Stimulated activated CD8-positive, alpha-beta memory T cell treated with anti-CD3 and anti-CD28 coated beads, Interleukin-4, amount 100 ng/mL, for 4 hours (primary cell): ENCODE measurements at places on chromosomes 4 and X.

GRCh38 chrX:71542411-71542810, 9.5 kb downstream of the OGT start:
- no peak for DNase-seq

- DNase-seq: no peak
These were observed 15.5 kb downstream of the SUV39H1 start for GRCh38 chrX:48711929-48712505.

DNA sequence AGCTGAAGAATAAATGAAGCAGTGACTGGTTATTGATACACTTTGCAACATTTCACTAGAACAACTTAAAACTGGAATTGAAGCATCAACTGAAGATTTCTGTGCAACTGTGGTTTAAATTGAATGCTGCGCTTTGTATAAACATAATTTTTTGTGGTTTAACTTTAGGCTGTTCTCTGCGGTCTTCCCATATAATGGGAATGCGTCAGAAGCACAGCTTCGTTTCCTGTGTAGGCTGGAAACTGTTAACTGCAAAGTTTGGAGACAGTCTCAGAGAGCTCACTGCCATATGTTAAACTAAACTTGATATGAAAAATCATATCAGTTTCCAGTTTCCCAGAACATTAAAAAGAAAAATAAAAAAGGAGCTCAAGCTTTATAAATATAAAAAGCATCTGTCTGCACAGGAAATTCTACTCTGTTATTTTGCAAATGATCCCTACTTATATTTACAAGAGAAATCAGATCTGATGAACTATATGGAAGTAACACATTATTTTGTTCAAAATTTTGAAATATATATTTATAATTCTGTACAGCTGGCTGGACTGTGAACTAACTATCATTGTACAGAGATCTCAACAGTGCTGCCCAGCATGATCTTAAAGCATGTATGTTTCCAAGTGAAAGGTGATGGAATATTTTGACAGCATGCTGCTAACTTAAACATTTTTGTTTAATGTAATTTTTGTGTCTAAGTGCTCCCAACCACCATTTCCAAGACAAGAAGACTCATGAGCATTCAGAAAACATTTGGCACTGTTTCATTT, 139.9 kb downstream of the NDST3 start:
- DNase-seq: no peak

DNA sequence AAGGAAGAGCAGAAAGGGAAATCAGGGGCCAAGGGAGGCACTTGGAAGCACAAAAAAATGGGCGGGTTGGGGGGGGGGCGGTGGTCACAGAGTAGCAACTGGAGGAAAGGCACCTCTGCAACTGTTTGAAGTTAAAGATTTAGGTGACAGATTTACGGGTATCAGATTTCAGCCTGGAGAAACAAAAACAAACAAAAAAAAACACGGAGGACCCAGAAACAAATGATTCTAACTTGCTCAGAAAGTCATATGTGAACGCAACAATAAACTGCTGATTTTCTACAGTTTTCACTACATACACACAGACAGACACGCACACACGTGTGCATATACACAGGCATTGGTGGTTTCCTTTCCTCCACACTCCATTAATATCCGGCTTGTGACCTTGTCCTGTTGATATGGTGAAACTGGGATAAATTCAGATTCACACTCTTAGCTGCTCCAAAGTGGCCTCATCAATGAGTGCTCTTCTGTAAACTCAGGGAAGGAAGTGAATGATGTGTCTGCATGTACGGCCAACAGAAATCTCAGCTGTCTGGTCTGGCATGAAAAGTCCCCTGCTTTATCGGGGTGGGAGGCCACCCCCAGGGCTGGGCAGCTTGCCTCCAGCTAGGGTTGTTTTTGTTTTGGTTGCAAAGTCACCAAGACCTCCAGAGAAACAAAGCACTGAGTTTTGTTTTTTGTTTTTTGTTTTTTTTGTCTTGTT, 54.3 kb downstream of the CHST7 start:
- DNase-seq: no peak

DNA sequence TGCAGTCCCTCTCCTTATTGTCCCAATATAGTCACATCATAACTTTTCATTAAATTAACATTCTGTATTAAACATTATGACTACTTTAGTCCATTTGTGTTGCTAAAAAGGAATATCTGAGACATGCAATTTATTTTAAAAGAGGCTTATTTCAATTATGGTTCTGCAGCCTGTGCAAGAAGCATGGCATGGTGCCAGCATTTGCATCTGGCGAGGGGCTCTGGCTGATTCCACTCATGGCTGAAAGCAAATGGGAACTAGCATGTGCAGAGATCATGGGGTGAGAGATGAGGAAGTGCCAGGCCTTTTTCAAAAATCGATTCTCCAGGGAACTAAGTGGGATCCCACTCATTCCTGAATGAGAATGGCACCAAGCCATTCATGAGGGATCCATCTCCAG, 476.3 kb upstream of the RPS6KA3 start:
- DNase-seq: no peak

- no peak for DNase-seq
These were observed 159.9 kb downstream of the BANK1 start for GRCh38 chr4:101950258-101950979.

GRCh38 chr4:98573791-98574190, 84.6 kb downstream of the TSPAN5 start:
- no peak for DNase-seq

GRCh38 chr4:113582737-113583136, 178.8 kb downstream of the CAMK2D start:
- no peak for DNase-seq

DNA sequence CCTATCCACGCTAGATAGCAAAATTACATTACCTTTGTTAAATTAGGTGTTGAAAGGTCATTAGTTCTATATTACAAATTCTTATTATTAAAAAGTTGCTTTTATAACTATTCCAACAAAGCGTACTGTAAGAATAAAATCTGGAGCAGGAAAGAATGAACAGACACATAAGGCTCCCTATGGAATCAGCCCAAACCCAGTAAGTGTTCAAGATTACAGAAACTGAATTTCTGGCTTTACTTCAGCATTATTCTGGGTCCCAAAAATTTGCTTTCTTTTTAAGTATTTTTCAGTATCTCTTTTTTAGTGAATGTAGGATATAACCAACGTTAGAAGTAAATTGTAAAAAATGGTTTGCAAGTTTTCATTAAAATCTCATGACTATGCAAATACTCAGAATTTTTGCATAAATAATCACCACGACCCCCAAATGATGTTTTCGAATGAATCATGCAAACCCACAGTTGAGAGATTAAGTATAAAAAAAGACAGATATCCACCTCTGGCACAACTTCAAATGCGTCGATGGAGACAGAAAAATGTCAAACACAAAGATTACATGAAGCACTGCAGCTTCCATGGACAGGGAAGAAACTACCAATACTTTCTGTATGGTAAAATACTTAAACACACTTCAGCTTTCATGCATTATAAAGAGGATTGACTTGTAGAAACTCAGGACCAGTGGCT, 238.5 kb downstream of the RASL11B start:
- DNase-seq: no peak

GRCh38 chr4:142473960-142474338, 372.2 kb downstream of the INPP4B start:
- DNase-seq: no peak

DNA sequence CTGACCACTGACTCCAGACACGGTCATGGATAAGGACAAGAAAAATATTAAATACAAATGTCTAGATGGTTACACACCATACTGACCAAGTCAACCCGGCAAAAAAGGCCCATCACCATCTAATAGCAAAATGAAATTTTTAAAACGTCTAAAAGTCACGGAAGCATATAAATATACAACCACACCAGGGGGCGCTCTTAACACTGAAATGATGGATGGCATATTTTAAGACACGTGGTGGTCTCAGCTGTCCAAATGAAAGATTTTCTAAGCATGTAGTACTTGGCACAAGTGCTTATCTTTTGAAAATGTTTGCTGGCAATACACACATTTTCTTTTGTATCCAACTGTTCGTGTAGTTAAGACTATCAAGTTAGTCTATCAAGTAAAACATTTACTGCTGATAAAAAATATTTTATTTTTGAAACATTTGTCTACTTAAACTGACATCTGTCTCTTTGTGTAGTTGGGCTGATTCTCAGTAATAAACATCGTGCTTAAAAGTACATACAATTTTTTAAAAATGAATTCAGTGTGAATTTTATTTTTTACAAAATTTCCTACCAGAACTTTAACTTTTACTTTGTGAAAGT, 64.6 kb downstream of the COX7B2 start:
- DNase-seq: no peak

GRCh38 chr4:87804871-87805270, 5.5 kb downstream of the IBSP start:
- DNase-seq: no peak

- DNase-seq: no peak
These were observed 345.1 kb upstream of the TACR3 start for GRCh38 chr4:104064646-104065577.

- DNase-seq: no peak
These were observed 808 bp downstream of the HUWE1 start for GRCh38 chrX:53685711-53686110.

DNA sequence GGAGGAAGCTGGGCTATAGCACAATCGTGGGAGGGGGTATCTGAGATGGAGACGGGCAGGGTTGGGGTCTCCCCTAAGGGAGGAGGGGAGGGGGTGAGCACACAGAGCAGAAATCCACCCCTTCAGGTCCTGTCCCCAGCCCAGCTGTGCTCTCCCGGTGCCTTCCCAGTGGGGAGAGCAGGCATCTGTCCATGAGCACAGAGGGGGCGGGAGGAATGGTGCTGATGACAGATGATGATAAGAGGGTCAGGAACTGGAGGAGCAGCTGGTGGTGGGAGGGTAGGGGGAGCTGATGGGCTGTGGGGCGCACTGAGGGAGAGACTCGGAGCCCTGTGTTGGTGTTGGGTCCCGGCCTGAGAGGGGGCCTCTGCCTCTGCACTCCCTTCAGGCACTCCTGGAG, 8.6 kb downstream of the ATP2B3 start:
- DNase-seq: no peak
